Anterior cingulate cortex (tissue), 58 donors: ENCODE measurements at places on chromosomes 11 and 22.

DNA sequence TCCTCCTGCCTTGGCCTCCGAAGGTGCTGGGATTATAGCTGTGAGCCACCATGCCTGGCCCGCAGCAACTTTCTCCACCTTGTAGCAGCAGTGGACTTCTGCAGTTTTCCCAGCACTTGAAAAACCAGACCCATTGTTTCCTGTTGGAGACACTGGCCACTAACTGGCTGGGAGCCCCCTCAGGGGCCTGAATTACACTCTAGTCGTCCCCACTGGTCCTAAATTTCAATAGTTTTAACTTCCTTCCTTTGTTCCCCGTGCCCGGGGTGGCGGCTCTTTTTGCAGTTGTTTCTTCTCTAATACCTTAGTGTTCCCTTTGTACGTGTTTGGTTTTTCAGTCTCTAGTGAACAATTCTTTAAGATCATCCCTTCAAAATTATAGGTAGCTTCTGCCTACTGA, 2.6 kb upstream of the MRGPRE start:
- no peak for DNase-seq

DNA sequence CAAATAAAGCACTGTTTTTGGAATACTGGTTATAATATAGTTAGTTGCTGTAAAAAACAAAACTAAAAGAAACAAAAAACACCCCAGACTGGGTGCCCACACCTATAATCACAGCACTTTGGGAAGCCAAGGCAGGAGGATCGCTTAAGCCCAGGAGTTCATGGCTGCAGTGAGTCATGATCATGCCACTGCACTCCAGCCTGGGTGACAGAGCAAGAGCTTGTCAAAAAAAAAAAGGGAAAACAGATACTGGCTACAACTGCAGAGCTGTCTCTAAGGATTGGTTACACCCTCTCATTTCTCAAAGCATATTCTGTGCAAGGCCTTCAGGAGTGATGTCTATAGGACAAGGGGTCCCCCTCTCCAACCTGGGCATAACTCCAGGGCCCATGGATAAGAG, 14.6 kb upstream of the STK33 start:
- DNase-seq = no peak

DNA sequence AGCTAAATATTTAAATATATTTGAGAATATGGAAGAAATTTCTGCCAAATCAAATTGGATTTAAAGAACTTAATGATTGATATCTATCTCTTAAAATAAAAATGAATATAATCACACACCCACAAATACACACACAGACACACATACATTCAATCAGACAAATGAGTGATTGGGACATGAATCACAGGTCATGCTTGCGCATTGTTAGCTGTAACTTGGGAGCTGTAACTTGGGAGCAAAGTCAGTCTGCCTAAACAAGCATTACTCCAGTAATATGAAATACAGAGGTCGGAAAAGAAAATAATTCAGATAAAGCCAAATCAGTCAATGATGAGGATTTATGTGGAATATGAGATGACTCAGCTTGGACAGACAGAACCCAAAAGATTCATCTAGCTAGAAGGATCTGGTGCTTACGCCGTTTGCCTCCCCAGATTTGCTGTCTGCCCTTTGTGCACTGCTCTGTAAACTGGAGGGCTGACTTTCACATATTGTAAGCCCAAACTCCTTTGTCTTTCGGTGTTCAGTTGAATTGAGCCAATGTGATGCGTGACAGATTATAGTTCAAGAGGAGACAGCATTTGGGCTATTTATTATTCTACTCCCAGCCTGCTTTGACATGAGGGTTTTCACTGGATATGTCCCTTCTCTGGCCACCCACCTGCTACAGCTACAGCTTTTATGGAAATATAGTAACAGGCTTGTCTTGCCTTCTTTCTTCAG, 1.6 kb downstream of the OR56B1 start:
- DNase-seq = no peak

- no peak for DNase-seq
These were observed 167.8 kb upstream of the NCAM1 start for GRCh38 chr11:112793416-112793815.

DNA sequence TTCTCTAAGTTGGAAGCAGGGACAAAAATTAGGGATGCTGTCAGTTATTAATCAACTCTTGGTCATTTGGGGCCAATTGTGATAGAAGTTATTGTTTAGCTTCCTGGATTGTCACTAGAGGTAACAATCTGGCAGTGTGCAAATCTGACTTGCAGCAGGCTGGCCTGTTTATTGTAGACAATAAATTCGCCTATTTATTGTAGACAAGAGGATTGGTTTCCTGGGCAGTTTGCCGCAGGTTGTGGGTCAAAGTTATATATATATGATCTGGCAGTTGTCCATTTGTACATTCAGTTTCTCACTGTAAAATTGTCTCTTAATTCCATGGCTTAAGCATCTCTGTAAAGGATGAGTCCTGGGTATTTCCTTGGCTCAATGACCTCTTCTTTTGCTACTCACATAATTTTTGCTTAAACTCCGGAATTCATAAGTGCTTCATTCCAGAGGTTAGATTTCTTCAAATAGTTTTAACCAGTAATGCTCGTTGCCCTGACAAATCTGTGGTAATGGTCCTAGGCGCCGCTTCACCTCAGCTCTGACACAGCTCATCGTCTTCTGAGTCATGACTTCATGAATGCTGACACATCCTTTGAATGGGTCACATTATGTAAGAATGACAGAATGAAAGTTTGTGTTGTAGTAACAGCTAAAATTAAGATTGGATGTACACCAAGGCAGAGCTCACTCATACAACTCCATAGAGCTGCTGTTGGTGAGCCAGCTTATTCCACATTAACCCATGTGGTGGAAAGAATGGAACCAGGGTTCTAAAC, 7.8 kb upstream of the MMP3 start:
- DNase-seq = no peak

GRCh38 chr11:17552392-17553248, 5.6 kb downstream of the OTOG start:
- DNase-seq = no peak

DNA sequence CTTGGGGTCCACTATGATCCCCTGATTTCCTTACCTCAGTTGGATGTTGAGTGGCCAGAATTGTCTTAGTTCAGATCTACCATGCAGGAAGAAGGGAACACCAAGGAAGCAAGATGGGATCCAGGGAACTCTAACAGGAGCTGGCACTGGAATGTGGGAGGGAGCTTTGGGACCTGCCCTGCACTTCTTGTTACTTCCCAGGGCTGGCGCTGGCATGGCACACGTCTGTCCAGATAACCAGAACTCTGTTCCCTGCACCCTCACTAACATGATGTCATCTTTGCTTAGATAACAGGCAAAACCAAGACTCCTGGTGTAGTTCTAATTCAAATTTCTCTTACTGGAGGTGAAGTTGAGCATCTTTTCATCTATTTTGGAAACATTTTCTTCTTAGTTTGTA, 550.0 kb downstream of the MN1 start:
- no peak for DNase-seq

- DNase-seq = no peak
These were observed 15.4 kb downstream of the FAM83F start for GRCh38 chr22:40009951-40010671.

DNA sequence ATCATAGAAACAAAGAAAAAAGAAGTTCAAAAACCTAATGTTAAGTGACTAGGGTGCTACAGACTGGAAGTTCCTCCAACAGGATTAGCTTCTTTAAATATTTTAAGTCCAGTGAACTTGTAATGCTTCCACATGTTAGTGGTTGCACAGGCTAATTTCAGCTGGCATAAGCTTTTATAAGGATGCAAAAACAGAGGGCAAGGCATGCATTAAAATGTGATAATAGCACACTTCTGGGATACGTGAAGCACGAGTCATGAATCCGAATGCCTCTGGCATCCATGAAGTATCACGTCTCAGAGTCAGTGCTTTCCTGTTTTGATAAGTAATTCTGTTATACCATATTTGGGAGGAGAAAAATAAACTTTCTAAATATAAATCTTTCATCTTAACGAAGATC, 106.8 kb downstream of the DCDC1 start:
- DNase-seq = no peak

DNA sequence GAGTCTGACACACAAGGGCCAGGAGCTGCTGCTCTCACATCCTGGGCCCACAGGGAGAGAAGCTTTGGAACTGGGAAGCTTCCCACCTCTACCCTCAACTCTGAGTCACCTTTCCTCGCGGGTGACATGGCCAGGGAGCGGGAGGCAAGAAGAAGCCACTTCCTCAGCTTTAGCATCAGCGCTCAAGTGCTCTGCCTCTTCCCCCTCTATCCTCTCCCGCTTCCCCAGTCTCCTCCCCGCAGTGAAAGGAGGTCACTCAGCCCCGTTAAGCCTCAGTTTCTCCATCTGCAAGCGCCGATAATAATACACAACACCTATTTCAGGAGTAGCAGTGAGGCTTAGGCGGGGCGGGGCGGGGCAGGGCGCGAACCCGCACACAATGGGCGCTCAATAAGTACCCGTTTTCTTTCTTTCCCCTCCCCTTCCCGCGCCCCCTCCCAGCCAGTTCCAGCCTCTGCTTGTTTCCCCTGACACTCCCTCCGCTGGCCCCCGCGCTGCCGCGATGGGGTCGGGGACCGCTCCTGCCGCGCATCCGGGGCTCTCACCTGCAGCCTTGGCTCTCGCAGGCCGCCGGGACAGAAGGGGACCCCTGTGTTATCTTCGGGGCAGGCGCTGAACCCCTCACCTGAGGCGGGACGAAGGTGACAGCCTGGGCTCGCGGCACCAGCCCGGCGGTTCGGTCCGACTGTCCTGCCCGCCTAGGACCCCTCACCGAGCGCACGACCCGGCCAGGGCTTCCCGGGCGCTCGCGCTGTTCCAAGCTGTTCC, 892 bp downstream of the GDPD5 start:
- no peak for DNase-seq

- DNase-seq = no peak
These were observed 11.0 kb downstream of the RRAS2 start for GRCh38 chr11:14347991-14348390.

DNA sequence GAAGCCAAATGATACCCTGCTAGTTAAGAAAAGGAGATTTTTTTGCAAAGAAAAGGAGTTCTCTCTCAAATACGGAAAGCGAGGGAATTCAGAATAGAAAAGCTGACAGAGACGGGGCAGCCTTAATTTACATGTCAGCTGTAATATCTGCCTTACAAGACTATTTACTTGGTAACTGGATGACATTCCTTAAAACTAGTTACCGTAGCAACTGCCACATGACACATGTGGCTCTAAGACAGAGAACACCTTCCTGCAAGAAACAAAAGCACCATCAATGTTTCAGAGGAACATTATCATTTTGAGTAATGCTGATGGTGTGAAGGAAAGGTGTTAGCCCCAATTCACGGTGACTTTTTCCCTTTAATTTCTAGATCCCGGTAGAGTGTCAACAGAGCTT, 222.1 kb downstream of the LRRC4C start:
- no peak for DNase-seq

DNA sequence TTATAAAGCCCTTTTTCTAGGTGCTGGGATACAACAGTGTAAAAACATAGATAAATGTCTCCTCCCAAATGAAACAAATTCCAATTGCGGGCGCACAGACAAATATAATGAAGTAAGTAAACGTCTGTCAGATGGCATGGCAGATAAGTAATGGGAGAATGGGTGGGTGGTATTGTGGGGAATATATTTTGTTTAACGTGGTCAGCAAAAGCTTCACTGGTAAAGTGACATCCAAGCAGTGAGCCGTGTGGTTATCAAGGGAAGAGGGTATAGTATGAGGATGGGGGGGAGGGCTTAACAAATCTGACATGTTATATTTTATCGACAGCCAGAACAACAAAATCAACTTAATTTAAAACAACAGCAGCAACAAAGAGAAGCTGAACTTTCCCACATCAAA, 1.2 kb downstream of the SVIP start:
- no peak for DNase-seq

GRCh38 chr22:24945430-24945829, 1.1 kb downstream of the LHFPL7 start:
- DNase-seq = no peak

DNA sequence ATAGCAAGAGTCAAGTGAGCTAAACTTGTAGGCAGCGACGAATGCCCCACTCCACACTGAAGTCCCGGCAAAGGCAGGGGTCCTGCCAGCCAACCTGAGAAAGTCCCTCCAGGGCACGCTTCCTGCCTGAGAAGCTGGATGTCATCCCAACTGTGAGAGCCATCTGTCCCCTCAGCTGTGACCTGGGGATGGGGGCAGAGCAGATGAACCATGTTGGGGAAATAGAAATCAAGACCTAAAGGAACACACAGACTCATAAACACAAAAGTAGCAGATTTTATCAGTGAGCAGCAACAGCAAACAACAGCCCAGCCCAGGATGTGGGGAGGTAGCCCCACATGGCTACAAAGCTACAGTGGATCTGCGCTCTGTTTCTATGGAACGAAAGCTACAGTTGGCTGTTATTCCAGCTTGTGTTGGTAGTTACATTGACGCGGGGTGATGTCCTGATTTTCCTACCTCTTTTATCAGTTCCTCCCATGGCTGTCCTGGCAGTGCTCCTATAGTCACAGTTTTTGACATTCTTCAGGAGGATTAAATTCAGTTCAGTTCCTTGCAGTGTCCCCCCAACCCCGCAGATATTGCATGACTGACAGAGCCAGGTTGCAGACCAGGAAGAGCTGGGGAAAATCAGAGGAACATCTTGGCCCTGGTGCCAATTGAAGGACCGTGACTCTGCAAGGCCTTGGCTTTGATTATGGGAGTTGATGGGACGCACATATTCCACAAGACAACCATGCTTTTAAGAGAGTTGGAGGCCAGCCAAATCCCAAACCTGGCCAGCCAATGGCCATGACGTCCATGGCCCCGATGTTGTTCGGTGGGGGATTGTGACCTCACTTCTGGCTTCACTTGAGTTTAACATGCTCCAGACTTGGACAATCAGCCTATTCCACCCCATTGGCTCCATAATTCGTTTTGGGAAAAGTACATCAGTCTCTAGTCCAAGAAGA, 14.6 kb downstream of the MRGPRD start:
- DNase-seq = no peak

DNA sequence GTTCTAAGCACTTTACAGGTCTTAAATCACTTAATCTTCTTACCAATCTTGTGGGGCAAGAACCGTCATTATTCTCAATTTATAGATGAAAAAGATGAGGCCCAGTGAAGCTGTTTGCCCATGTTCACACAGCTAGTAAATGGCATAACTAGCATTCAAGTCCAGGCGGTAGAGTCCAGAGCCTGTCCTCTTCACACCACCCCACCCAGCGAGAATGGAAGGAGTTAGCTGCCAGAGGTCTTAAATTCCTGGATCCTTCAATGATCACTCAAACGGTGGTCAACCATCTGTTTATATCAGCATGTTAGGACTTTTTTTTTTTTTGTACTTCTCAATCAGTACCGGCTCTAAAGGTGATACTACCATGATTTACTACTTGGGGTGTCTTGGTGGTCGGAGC, 43.3 kb downstream of the PARVA start:
- no peak for DNase-seq

DNA sequence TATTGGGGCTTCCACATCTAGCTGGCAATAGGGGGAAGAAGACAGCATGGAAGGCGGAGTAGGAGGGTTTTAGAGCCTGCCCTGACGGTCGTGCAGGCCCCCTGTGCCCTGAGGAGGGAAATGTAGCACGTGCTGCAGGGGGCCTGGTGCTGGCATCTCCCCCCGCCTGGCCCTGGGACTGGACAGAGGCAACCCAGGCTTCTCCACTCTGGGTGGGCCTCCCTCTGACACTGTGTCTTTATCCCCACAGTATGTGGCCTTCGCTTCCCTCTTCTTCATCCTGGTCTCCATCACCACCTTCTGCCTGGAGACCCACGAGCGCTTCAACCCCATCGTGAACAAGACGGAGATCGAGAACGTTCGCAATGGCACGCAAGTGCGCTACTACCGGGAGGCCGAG, 36.8 kb downstream of the KCNC1 start:
- no peak for DNase-seq

- DNase-seq = no peak
These were observed 42.0 kb downstream of the MCHR1 start for GRCh38 chr22:40721266-40721665.

- DNase-seq = no peak
These were observed 143.0 kb downstream of the TBC1D22A start for GRCh38 chr22:46905415-46905814.
